ENCODE measurements at places on chromosomes 3 and 15.
A peak's percentile ranks its signal among the peaks of the same experiment; 100 is the strongest.

GRCh38 chr3:4739289-4740236 is 239.7 kb upstream of the BHLHE40 start:
- DNase-seq, result no peak

GRCh38 chr15:93640411-93640962 is 551.5 kb upstream of the RGMA start:
- no peak for DNase-seq

DNA sequence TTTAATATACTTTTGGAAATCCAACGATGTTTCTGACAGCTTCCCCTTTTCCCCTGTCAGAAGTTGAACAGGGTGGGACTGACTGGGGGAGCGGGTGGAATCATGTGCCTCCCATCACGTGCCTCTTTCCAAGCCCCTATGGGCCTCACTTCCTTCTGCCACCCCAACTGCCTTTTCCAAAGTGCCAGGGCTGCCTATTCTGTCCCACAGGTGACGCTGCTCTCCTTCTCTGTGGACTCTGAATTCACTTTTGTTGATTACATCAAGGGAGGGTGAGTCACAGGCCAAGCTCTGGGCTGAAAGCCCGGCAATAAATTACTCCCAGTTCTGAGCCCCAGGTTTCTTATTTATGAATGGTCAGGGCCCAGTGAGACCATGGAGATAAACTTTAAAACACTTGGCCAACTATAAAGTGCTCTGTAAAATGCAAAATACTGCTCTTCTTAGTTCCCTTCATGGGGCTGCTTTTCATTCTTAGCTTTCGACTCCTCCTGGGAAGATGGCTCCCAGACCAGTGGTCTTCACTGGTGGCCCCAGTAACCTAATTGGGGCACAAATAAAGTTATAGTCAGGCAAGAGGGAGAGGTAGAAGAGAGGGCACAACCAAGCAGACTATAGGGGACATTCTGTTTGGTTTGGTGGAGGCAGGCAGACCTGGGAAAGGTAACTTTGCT is 12.3 kb downstream of the CPNE9 start:
- DNase-seq, result no peak

DNA sequence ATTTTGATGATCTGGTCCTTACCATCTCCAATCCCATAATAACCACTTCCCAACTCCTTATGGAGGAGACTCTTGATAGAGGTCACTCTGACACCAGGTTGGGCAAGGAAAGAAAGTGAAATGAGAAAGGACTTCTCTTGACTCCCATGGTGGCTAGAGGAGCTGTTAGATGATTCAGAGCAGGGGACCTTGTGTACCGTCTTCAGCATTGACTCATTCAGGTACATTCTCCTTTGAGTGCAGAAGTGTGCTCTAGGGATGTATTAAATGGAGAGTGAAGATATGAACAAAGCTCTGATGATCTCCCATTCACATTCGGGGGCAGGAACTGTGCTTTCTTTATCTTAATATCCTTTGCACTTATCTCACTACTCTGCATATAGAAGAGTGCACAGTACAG is 46.3 kb upstream of the GAP43 start:
- DNase-seq, result no peak

GRCh38 chr3:114445233-114445632 is 151.4 kb downstream of the TIGIT start:
- no peak for DNase-seq

GRCh38 chr15:87924433-87924832 is 332.1 kb downstream of the NTRK3 start:
- no peak for DNase-seq

DNA sequence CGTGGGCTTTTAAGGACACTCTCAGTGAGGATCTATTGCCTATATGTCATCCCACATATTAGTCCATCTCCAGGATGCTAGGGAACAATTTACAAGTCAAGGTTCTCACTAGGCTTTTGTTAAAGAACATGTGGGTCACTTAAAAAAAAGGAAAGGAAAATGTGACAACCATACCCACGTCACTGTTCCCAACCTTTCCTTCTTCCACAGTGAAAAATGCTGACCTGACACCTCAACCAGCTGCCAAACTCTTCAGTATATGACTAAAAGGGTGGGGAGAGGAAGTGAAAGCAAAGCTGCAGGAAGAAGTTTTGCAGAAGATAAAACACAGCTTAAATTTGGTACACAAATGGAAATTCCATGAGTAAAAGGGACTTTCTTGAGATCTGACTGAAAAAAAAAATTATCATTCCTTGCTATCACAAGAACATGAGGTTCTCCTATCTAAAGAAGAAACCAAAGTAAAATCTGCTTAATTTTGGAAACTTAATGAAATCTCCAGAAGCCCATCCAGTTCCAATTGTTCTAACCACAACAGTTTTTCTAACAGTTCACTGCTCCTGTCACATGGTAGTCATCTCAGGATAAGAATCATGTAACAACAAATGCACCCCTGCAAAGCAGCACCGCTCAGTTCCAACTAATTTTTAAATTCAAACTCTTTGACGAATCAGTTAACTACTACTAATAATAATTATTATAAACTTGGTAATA is 117.0 kb upstream of the TSPAN3 start:
- DNase-seq, result no peak

- DNase-seq, result no peak
These were observed 46.3 kb downstream of the ARHGAP31 start for GRCh38 chr3:119340446-119340845.

DNA sequence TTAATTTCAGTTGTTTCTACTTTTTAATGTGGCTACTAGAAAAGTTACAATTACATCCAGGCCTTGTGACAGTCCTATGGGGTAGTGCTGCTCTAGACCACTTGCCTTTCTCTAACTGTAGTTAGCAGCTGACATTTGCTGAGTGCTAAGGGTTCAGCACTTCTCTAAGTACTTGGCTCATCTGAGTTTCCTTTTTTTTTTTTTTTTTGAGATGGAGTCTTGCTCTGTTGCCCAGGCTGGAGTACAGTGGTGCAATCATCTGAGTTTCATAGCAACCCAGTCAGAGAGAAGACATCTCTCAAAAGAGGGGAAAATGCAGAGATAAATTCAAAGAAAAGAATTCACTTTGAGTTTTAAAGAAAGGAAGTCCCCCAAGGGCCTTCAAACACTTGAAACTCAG is 130.8 kb downstream of the MYLK start:
- DNase-seq, result no peak

- no peak for DNase-seq
These were observed 10.3 kb upstream of the CD47 start for GRCh38 chr3:108100906-108101660.

DNA sequence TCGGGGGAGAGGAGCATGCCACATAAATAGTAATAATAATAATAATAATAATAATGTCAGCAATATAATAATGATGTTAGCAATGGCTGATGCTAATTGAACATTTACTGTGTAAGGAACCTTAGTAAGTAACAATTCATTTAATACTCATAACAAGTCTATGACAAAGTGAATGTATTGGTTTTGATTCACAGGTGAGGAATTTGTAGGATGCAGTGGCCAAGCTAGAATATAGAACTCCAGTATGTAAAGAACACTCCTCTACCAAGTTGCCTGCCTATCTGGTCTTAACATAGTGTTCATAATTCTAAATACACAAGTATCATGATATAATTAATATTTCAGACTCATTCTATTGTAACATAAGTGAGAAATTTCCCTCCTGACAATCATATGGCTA is 1016.5 kb downstream of the ROBO1 start:
- DNase-seq, result no peak

DNA sequence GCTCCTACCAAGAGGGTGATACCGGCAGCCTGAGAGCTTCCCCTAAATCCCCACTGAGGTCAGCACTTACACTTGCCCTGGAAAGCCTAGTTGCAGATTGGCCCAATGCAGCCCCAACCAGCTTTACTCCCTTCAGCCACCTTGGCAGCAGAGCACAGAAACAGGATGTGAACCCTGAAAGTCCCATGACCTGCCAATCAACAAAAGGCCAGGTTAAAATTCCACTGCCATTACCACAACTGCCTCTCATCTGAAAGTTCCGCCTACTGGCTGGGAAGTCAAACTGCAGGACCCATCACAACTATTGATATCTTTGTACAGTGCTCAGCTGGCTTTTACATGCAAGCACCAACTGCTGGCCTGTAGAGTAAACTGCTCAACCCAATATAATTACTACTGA is 156.2 kb downstream of the ZMAT3 start:
- no peak for DNase-seq

DNA sequence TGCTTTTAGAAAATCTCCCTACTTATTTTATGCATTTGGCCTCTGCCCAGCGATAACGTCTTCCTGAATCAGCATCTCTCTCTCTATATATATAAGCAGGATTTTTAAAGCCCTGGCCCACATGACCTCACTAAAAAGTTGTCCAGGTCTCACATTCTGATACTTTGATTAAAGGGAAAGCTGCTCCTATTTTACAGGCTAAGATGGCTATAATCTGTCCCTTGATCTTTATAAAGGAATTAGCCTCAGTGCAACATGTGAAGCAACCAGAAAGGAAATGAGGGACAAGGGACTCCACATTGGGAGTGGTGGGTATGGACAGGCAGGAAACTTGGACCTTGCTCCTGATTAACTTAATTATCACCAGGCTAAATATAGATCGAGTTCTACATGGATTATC is 25.6 kb upstream of the MUC13 start:
- no peak for DNase-seq

DNA sequence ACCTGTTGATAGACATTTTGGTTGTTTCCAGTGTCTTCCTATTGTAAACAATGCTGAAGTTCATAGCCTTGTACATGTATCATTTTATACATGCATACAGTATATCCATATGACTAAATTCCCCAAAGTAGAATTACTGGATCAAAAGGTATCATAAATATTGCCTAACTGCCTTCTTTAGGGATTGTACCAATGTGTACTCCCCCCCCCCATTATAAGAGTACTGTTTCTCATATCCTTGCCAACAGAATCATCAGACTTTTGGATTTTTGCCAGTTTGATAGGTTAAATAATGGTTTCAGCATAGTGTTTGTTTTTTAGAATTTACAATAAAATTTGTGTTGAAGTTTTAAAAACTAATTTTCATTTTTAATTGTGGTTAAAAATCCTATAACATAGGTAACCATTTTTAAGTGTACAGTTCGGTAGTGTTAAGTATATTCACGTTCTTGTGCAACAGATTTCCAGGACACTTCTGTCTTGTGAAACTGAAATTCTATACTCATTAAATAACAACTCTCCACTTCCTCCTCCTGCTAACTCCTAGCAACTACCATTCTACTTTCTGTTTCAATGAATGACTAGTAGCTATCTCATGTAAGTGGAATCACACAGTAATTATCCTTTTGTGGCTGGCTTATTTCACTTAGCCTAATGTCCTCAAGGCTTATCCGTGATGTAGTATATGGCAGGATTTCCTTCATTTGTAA is 30.8 kb upstream of the MAP3K13 start:
- no peak for DNase-seq

- peak; percentile 45 for DNase-seq
These were observed 611 bp upstream of the BNIP2 start for GRCh38 chr15:59689626-59690236.

DNA sequence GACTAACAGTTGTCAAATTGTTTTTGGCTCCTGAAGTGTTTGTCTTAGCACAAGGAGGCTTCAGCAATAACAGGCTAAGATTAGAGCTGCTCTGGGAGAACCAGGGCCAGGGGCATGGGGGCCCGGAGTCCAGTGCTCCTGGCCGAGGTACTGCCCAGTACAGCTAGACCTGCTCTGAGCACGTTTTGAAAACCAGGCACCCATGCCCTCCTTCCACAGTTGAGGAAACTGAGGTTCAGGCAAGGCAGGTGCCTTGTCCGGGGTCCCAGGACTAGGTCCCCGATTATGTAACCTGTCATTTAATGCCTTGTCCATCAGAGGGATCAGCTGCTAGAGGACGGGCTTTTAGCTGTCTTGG is 19.2 kb downstream of the KBTBD13 start:
- DNase-seq, result no peak

DNA sequence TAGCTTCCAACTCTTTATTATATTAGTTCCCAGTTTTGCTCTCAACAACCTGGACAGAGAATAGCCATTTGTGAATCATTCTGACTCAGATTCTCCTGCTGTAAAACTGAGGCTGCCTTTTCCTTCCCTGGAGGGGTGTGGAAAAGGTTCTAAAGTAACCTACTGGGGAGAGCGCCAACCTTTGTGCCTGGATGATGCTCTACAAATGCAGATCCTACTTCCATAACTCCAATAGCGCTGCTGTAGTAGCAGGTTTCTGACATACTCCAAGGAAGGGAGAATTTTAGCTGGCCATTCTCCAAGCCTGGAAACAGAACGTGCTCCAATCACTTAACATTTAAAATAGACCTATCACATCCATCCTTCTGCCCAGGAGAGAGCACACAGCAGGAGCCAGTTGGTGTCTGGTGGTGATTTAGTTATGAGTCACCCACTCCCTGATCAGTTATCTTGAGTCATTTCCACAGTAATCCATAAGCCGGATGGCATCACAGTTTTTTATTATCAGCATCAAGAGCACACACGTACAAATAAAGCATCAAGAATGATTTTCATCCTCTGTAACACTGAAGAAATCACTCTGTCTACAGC is 38.3 kb downstream of the MYH15 start:
- no peak for DNase-seq

DNA sequence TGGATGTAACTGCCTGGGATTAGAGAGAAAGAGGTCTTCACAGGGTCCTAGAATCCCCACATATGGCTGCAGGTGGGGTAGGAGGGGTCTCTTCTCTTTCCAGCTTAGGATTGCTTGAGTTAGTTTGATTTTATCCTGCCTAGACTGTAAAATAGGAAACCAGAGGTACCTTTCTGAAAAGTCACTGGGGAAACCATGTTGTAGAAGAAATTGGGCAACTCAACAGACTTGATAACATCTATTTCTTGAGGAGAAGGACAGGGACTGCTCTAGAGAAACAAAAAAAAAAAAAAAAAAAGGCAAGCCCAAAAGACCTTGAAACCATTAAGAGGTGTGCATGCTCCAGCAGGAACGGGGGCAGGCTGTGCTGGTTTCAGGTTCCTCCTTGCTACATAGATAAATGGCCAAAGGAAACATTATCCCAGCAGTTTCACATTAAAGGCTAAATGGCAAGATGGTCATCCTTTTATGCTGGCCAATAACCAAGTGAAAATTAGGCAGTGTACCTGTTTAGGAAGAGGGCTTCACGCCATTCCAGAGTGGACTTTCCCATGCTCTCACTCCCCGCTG is 116.1 kb downstream of the ALDH1A2 start:
- no peak for DNase-seq
